ENCODE measurements at places on chromosomes 3 and 15.
A peak's percentile ranks its signal among the peaks of the same experiment; 100 is the strongest.

- DNase-seq: no peak
These were observed 57.0 kb upstream of the MRPS22 start for GRCh38 chr3:139286825-139287224.

- no peak for DNase-seq
These were observed 91.1 kb downstream of the TOP2B start for GRCh38 chr3:25573386-25574171.

DNA sequence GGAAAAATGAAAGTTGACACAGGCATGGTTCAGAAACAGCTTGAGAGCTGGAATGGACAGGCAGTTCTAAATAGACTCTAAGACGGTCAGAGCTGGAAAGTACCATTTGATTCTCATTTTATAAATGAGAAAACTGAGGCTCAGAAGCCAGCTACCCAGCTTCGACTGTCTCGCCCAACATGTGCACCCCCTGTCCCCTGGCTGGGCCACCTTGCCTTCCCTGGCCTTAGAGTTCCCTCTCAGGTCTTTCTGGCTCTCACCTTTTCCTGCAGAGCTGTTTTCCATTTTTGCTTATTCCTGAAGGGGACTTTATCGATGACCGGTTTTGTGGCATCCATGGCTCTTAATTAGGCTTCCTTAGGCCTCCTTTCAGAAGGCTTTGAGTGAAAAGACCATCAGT, 17.3 kb upstream of the DOCK3 start:
- peak; percentile 8 for DNase-seq

GRCh38 chr15:34610354-34610753, 26.9 kb upstream of the GOLGA8B start:
- no peak for DNase-seq

All from coronary artery (tissue), 2 donors.